Activated CD4-positive, alpha-beta T cell treated with anti-CD3 and anti-CD28 coated beads for 48 hours (primary cell): ENCODE measurements at places on chromosomes 6 and 20.

DNA sequence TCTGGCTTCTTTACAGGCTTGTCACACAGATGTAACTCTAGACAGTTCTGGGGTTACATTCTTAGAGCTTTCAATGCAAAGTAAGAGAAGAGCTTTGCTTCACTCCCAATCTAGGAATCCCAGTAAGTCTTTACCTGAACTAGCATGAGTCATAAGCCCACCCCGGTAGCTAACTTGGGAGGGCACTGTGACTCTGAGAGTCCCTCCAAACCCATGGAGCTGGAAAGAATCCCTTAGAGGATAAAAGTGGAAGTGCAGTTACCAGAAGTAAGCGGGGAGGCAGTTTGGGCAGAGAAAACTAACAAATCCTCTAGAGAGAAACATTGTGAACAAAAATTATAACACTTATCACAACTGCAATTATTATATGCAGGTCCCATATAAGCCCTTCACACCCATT lies 84.0 kb upstream of the SMLR1 start:
- no peak for DNase-seq

DNA sequence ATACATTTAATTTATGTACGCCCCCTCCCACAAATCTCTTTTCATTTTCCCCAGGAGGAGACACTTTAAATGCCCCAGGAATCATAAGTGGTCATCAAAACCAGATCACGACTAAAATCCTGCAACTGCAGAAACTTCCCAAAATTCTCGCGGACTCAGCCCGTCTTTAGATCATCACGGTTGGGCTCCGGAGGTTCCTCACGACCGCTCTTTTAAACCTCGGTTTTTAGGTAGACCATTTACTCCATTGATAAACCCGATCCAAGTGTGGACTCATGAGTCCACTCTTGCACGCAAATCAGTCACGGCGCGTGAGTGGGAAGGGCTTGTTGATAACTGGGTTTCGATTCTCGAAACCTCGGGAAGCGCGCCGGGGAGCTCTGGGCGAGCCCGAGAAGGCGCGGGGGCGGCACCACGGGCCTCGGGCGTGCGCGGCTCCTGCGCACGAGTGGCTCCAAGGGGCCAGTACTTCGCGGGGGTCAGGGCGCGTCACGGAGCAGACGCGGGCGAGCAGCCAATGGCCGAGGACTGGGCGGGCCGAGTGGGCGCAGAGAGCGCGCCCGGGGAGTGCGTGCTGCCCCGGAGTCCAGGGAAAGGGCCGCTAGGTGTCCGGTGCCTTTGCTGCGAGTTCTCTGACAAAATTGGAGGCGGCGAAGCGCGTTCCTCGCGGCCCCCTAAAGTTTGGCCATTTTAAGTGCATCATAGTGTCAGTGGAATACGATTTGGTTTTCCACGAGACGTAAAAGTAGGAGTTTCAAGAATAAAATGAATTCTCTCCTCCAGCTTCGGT lies 635 bp upstream of the TENT5A start:
- peak; percentile 48 for DNase-seq

DNA sequence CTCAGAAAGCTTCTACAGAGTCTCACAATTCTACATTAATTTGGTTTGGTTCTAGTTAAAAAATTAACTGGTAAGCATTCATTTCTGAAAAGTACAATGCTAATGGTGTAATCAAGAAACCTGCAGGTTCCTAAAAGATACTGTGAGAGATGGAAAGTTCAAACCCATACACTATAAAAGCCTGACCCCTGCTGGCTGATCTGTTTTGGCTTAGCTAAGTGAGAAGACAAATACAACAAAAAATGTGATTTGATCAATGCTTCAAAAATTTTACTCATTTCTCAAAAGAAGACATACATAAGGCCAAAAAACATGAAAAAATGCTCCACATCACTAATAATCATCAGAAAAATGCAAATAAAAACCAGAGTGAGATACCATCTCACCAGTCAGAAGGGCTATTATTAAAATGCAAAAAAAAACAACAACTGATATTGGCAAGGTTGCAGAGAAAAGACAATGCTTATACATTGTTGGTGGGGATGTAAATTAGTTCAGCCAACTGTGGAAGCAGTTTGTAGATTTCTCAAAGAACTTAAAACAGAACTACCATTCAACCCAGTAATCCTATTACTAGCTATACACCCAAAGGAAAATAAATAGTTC lies 102.8 kb downstream of the MOXD1 start:
- DNase-seq = peak; percentile 48

- DNase-seq = no peak
Measured at GRCh38 chr6:18495236-18495635, 108.1 kb downstream of the RNF144B start.

DNA sequence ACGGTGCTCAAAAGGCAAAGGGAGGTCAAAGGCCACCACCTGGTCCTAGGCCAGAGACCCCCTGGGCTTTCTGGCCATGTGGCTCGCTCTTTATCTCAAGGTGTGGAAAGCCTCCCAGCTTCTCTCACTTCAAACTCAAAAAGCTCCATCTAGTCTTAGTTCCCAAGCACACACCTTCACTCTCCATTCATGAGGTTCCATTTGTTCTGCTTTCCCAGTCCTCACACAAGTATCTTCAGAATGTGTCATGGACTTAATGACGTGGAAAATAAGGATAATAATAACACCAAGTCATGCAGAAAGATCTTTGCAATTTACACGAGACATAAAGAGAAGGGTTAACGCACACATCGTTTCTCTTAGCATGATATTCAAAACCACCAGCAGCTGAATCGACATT lies 219.3 kb downstream of the GMDS start:
- DNase-seq = no peak

DNA sequence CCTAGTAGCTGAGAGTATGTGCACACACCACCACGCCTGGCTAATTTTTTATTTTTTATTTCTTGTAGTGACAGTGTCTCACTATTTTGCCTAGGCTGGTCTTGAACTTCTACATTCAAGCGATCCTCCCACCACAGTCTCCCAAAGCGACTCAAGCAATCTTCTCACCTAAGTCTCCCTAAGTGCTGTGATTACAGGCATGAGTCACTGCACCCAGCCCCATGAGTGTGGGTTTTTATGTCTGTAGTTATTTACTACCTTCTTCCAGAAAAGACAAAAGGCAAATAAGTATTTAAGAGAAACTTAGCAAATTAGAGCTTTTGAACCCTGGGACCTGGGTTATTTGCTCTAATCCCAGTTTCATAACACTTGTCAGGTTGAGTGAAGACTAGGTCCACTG lies 92.3 kb upstream of the HCRTR2 start:
- DNase-seq = no peak

DNA sequence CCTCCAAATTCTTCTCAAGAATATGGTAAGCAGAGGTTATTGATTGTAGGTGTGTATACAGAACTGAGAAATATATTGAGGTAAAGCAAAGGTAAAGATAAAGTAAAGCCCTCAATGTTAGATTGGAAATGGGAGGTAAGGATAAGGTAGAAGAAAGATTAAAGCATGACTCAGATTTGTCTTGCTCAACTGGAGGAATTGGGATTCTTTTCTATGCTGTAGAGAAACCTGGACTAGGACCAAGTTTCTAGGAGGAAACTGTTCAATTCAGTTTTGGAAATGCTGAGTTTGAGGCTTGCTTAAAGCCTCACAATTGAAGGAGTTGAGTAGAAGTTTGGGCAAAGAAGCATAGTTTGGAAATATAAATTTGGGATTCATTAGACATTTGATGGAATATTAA lies 634.0 kb upstream of the PTCHD4 start:
- DNase-seq = no peak

DNA sequence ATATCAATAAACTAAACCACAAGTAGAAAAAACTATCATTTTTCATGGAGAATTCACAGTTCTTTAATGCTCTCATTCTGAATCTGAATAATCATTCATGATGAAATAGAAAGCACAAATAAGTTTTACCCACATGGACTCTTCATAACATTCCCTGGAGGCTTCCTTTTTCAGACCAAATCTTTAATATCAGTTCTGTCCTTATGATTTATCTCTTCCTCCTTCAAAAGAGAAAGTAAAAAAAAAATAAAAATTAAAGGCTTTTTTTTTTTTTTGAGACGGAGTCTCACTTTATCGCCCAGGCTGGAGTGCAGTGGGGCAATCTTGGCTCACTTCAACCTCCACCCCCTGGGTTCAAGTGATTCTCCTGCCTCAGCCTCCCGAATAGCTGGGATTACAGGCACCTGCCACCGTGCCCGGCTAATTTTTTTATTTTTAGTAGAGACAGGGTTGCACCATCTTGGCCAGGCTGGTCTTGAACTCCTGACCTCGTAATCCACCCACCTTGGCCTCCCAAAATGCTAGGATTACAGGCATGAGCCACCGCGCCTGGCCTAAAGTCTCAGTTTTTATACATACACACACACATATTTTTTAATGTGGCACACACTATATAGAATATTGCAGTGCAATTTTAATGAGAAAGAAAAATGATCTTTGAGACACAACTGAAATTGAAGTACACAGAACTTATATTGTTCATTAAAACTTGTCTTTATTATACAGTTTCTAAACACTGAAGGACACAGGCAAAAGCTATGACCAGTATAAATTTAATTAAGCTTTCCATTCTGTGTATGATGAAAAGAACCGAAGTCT lies 31.9 kb upstream of the ZNF217 start:
- no peak for DNase-seq

- no peak for DNase-seq
Measured at GRCh38 chr6:34865107-34865506, 22.7 kb downstream of the TAF11 start.
